RPMI7951 (cell line): ENCODE measurements at places on chromosomes 7 and 10.
A peak's percentile ranks its signal among the peaks of the same experiment; 100 is the strongest.

GRCh38 chr7:14622559-14622958, 280.0 kb downstream of the DGKB start:
- no peak for DNase-seq

- peak; percentile 21 for DNase-seq
These were observed 12.4 kb downstream of the BCAP29 start for GRCh38 chr7:107592361-107593024.

GRCh38 chr10:78415111-78415510, 381.4 kb downstream of the RPS24 start:
- no peak for DNase-seq

DNA sequence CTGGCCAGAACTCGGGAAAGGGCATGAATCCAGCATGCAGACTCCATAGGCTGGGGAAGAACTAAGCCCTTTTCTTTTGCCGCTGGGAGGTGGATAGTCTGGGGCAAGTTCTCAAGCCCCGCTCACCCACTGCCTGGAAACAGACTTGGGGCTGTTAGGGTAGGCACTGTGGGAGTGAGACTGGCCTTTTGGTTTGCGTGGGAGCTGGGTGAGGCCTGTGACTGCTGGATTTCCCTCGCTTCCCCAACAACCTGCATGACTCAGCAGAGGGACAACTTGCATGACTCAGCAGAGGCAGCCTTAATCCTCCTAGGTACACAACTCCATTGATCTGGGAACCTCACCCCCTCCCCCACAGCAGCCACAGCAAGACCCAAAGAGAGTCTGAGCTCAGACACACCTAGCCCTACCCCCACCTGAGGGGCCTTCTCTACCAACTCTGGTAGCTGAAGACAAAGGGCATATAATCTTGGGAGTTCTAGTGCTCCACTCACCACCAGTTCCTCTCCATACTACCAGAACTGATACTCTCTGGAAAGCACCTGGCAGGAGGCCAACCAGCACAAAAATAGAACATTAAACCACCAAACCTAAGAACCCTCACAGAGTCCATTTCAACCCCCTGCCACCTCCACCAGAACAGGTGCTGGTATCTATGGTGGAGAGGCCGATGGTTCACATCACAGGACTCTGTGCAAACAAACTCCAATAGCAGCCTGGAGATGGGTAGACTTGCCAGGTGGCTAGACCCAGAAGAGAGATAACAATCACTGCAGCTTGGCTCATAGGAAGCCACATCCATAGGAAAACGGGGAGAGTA, 81.4 kb upstream of the LAMB4 start:
- peak; percentile 88 for DNase-seq

- no peak for DNase-seq
These were observed 7.7 kb downstream of the SH2D4B start for GRCh38 chr10:80545258-80545881.

- DNase-seq = no peak
These were observed 1683.8 kb downstream of the REEP3 start for GRCh38 chr10:65204999-65205398.

GRCh38 chr10:118986815-118987790, 42.4 kb upstream of the NANOS1 start:
- no peak for DNase-seq

DNA sequence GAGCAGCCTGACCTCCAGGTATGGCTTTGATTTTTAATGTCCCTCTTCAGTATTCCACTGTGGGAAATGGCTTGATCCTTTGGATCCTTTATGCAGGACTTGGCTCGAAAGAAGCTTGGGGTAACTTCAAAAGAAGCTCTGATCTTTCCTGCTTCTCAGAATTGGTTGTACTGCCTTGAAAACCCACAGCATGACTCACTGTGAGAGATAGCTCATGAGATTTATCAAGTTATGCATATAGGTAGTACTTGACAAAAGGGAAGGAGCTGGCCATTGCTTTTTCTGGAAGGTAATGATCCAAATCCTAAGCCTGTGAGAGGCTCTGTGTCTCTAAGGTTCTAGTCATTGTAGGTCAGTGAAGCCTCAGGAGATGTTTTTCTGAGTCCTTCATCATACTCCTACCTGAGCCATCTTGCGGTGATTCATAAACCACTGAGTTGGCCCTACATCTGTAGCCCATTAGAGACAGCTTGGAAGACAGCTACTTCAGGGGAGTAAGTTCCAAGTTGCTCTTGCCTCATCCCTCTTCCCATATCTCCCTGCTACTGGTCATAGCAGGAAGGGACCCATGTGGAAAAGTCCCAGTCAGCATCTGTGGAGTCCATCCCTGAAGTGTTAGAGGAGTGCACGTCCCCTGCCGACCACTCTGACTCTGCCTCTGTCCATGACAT, 36.7 kb upstream of the NFKB2 start:
- peak; percentile 43 for DNase-seq

DNA sequence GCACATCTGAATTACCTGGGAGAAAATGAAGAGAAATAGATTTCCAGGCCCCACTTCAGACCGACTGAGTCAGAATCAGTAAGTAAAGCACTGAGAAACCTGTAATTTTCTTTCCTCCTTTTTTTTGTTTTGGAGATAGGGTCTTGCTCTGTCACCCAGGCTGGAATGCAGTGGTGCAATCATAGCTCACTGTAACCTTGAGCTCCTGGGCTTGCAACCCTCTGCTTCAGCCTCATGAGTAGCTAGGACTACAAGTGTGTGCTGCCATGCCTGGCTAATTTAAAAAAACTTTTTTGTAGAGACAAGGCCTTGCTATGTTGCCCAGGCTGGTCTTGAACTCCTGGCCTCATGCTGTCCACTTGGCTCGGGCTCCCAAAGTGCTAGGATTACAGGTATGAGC, 260.2 kb downstream of the STK31 start:
- DNase-seq = no peak

DNA sequence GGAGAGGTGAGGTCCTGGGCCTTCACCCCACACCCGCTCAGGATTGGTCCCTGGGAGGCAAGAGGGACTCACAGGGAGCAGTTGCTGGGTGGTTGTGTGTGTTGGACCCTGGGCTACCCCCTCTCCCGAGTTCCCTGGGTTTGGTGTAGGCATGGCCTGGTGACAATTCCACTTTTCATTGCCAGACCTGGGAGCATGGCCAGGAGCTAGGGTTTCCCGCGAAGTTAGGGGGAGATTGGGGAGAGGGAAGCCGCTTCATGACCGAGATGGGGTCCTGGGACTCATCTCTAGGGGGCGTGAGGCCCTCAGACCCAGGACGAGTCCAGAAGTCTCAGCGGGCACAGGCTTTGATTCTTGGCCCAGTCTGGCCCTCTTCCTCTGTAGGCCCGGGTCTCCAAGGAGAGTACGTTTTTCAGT, 606 bp downstream of the PALD1 start:
- DNase-seq = no peak

DNA sequence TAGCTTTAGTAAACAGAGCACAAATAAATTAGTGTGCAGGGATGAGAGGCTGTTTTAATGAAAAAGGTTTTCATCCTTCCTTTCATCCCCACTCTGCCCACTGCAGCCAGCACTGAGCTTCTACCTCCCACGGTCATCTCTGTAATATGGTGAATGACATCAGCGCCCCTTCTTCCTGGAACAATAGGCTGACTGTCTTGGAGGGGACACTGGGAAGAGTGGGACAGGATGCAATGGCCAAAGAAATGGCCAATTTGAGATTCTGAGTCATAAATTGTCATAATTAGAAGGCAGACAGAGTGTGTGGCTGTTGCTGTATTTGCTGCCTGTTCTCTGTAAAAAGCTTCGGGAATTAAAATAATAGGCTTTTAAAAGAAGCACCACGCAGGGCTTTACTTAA, 126.7 kb upstream of the CALN1 start:
- peak; percentile 61 for DNase-seq

- DNase-seq = peak; percentile 19
These were observed 27.4 kb upstream of the NFKB2 start for GRCh38 chr10:102368077-102368476.

DNA sequence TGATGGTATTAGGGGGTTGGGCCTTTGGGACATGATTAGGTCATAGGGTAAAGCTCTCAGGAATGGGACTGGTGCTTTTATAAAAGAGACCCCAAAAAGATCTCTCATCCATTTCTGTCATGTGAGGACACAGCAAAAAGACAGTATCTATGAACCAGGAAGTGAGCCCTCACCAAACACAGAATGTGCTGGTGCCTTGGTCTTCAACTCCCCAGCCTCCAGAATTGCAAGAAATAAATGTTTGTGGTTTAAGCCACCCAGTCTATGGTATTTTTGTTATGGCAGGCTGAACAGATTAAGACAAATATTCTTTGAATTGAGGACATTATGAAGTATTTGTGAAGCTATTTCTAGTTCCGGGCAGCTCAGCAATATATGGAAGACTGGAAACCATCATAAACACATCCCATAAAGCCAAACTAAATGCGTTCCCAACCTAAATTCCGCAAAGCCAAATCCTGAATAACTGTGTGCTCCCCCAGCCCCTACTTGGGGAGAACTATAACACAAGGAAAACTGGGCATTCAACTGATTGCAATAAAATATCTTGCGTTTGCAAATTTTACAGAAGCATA, 153.7 kb downstream of the GALNT17 start:
- DNase-seq = no peak

GRCh38 chr7:156223935-156224832, 411.9 kb upstream of the SHH start:
- DNase-seq = no peak

DNA sequence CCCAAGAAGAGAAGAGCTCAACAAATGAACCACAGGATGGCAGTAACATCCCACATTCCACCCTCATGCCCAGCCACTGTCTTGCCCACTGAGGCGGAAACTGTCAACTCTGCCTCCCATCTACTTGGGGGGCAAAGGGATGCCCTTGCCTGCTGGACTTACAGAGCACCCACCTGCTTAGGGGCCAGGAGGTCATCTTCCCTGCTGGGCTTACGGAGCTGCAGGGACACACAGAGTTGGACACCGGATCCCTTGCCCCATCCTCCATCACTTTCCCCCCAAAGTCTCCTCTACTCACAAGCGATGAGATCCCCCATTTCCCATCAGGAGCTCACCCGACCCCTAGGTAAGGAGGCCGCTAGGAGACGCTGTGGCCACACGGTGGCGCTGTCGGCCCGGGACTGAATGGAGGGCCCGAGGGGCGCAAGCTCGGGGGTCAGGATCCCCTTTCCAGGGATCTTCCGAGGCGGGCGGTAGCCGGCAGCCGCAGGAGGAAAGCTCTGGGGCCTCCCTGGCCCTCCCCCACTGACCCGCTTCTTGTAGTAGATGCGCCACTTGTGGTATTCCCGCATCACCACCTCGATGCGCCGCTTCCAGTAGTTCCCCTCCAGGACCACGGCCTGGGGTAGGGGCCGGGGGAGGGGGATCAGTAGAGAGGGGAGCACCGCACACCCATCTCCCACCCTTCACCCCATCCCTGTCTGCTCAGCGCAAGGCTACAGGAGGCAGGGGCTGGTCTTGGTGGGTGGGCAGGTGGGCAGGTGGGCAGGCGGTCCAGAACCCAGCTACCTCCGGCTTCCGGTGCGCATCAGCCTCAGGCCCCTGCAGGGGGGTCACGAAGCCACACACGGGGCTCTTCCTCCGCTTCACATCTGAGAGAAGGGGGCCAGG, 17.3 kb downstream of the MLXIPL start:
- DNase-seq = peak; percentile 37

DNA sequence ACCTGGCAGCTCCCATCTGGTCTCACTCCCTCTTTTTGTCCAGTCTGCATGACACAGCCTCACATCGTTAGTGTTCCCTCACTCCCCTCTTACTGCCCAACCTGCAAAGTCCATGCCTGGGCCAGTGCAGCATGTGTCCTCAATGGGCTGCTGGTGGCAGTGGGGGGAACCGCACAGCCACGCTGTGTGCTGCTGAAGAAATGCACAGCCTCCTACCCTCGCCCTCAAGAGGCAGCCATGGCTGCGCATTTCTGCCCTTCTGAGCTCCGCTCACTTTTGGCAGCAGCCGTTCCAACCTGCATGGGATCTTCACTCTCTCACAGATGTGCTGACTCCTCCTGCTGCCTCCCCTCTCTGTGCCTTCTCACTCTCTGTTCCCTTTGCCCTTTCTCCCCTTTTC, 103.4 kb downstream of the EGFR start:
- DNase-seq = no peak

- DNase-seq = no peak
These were observed 37.5 kb downstream of the MGAM start for GRCh38 chr7:142033154-142033553.

GRCh38 chr10:124644771-124645415, 99.3 kb downstream of the FAM53B start:
- DNase-seq = no peak

GRCh38 chr10:63200431-63200830, 67.3 kb downstream of the NRBF2 start:
- no peak for DNase-seq

DNA sequence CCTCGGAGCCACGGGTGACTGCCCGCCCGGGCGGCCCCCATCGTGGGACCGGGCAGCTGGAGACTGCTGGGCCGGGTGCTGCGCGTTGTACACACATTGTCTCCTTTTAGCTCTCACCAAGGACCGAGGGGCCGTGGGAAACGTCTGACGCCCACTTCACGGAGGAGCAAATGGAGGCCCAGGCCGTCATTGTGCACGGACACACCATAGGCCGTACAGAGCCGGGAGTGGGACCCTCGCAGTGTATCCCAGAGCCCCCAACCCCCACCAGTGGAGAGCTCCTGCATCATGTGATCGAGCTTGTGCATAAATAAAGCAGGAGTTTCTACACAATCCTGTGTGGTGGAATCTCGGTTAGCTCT, 722 bp downstream of the DENND10 start:
- DNase-seq = no peak

DNA sequence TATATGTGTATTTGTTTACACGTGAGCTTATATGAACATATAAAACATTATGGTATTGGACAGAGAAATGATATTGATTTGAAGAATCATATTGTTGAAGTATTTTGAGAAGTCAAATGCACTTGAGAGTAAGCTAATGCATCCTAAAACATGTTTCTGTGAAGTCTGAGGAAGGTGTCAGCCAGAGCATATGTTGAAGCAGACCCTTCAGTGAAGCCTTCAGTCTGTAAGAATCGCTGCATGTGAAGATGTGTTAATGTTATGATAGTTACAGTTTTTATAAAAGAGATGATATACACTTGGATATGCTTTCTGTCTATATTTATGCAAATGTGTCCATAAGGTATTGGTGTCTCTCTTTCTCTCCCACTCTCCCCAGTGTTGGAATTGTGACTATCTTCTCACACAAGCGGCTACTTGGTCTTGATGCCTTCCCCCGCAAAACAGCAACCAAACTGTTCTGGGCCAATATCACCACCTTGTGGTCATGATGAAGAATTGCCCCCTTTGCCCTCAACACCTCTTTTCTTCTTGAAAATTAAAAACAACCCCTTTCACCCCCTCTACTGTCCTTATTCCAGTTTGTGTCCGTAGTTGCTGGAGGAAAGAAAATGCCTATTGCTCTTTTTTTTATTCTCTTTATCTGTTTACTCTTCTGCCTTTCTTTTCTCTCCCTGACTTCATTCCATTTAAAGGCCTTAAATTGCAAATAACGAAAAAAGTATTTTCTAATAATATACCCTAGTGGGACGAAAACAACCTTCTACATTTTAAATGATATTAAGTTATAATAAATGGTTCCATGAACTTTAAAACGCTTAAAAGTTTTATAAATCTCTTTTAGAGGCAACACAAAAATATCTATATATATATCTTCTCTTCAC, 64.9 kb downstream of the IKZF1 start:
- peak; percentile 36 for DNase-seq

- no peak for DNase-seq
These were observed 35.8 kb downstream of the SLC26A4 start for GRCh38 chr7:107696330-107696946.
